ENCODE measurements at places on chromosomes 3 and 15. TPM values are rescaled to one million over a fixed set of nuclear protein-coding genes. Genes with fewer than 3 reads are reported as not detected.

GRCh38 chr3:45665101-45665572, 24.1 kb upstream of the SACM1L start:
- no peak for DNase-seq

DNA sequence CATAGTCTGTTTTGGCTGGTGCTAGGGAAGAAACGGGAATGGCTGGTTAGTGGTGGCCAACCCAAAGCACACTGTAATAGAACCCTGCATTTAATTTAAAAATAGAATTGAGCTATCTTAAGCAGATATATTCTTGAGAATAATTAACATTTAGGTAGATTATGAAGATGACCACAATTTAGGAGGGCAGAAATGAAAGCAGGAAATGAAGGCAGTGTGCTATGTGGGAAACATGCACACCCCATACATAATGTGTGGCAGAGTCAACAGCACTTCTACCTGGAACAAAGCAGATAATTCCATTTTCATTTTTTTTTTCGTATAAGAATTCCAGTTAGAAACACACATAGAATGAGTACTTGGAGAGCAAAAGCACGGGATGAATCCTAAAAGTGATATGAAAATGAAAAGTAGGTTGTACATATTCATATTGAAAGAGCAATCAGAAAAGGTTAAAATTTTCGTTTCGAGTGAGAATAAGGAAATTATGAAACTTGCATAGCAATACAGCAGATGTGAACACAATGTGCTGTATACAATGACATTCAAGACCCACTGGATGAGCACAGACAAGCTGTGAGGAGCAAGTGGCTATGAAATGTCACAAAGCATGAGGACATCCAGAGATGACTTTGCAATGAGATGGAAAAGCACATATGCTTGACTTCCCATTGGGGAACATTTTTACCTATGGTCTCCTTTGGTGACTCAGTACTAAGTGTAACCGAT, 102.6 kb downstream of the TFG start:
- DNase-seq, result no peak

- peak; percentile 63 for DNase-seq
Measured at GRCh38 chr15:75666823-75667501, 19.2 kb downstream of the SNX33 start.

GRCh38 chr3:181915551-181915950, 203.8 kb downstream of the SOX2 start:
- DNase-seq, result no peak

DNA sequence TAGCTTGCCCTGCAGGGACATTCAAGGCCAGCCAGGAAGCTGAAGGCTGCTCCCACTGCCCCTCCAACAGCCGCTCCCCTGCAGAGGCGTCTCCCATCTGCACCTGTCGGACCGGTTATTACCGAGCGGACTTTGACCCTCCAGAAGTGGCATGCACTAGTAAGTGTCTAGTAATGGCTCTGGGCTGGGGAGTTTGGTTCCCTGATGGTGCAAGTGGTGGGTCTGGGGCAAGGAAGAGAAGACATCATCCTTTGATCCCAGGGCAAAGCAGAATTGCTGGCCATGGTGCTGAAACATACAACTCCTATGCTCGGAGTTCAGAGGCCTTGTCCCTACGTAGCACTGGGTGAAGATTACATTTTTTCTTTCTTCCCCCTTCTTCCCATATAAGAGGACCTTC, 311.4 kb downstream of the EPHB1 start:
- DNase-seq, result peak; percentile 18

GRCh38 chr3:120425572-120426250, 25.1 kb downstream of the FSTL1 start:
- peak; percentile 78 for DNase-seq

- no peak for DNase-seq
Measured at GRCh38 chr3:12875857-12876836, 34.8 kb upstream of the RPL32 start.

DNA sequence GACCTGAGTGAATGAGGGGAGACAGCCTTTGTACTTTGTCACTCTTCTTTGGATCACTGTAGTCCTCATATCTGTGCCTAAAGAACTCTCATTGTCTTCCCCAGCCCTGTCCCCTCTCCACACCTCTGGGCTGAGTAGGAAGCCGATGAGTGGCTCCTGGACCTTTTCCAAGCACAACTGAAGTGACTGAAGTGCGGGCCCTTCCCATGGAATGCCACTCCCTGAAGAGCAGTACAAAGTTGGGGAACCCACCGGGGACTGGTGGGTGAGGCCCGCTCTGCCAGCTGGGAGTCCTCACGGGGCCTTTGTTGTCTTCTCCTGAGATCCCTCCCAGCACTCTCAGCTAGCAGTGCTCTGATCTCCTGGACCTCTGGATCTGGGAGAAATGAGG, 90.1 kb downstream of the AAGAB start:
- DNase-seq, result no peak

- no peak for DNase-seq
Measured at GRCh38 chr3:148319161-148319915, 378.4 kb upstream of the AGTR1 start.

- DNase-seq, result no peak
Measured at GRCh38 chr3:48855681-48856447, 8.2 kb upstream of the PRKAR2A start.

DNA sequence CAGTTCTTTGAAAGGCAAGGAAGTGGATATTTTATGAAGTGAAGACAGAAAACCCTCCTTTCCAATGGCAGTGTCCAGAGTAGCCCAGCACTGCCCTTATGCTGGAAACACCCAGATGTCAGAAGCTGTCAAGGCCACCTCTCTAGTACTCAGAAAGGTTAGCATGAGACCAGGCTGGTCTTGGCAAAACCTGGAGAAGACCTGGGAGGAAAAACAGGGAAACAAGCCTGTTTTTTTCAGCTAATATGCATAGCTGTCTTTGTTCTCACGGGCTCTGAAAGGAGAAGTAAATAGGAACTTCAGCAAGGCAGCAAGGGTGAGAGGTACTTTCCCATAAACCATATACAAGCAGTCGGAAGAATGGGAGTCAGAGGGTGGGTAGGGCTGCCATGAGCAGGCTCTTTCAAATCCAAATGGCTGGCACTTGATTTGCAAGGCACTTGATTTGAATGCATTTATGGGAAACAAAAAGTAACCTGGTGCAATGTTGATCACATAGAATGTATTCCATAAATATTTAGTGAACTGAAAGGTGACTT, 55.8 kb downstream of the HEG1 start:
- DNase-seq, result no peak

Gene JAGN1
- 17.2 TPM for polyA plus RNA-seq

Gene WDR49
- 0.32 TPM for polyA plus RNA-seq

Gene PP2D1
- polyA plus RNA-seq, result 0.65 TPM

Gene LRRC28
- polyA plus RNA-seq, result 21.8 TPM
